ENCODE measurements at places on chromosomes 13 and 19.

DNA sequence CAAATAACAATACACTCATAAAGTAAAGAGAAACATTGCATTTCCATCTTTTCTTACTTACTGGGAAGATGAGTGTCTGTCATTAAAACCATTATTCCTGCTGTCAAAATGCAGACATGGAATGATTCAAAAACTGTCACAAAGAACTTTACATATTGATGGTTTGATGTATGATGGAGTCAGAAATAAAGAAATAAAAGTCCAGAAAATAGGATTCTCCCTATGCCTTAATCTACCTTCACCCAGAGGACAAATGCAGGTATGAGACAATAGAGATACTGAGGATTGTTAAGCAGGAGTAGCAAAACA lies 656.1 kb downstream of the TBC1D4 start:
- no peak for DNase-seq

- no peak for DNase-seq
Observed at GRCh38 chr13:110501188-110501587, 60.3 kb downstream of the RAB20 start.

GRCh38 chr19:7788933-7789323 lies 25.9 kb downstream of the CLEC4M start:
- DNase-seq = no peak

GRCh38 chr13:30551189-30551588 lies 66.5 kb upstream of the USPL1 start:
- no peak for DNase-seq

GRCh38 chr13:34070006-34070405 lies 252.1 kb downstream of the RFC3 start:
- DNase-seq = no peak

DNA sequence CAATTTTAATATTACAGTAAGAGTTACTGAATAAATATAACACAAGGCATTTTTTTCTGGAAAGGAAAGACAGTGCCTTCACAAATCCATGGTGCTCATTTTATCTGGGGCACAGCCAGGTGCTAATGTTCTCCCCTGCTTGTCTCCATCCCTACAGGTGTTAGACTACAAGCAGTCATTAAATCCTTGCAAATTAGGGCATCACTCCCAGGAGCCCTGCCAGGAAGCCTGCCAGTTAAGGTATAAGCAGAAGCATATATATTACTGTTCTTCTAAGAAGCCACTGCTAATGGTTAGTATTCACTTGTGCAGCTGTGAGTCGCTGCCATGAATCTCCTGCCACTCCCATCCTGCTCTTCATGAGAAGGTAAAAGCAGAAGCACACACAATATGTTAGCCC lies 149.7 kb downstream of the OXGR1 start:
- DNase-seq = no peak

DNA sequence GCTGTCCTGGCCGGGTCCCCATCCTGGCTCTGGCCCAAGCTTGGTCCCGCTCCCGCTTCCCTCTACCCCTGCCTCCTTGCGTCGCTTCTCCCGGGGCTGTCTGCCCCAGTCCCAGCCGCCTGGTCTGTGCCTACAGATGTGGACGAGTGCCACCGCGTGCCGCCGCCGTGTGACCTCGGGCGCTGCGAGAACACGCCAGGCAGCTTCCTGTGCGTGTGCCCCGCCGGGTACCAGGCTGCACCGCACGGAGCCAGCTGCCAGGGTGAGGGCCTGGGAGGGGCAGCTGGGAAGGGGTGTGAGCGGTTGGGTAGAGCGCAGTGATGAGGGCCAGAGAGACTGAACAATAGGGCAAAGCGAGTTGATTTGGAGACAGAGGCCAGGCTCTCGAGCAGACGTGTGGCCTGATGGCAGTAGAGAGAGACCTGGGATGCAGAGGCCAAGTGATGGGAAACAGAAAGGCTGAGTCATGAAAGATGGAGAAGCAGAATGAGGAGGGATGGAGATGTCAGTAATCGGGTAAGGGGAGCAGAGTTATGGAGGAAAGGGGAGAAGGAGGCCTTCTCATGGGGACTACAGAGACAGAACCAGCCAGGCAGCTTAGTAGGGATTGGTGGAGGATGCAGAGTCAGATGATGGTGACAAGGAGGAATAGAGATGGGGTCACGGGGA lies 9.4 kb downstream of the LTBP4 start:
- DNase-seq = no peak

DNA sequence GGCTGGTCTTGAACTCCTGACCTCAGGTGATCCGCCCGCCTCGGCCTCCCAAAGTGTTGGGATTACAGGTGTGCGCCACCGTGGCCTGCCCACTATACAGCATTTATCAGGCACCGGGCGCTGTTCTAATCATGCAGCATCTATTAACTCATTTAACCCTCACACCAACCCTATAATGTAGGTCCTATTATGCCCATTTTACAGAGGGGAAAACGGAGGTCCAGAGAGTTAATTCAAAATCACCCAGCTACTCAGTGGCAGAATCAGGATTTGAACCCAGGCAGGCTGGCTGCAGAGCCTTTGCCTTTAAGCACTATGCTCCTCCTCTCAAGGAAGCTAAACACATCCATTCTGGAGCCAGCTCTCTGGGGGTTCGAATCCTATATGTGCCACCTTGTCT lies 54.3 kb downstream of the MAP4K1 start:
- no peak for DNase-seq

DNA sequence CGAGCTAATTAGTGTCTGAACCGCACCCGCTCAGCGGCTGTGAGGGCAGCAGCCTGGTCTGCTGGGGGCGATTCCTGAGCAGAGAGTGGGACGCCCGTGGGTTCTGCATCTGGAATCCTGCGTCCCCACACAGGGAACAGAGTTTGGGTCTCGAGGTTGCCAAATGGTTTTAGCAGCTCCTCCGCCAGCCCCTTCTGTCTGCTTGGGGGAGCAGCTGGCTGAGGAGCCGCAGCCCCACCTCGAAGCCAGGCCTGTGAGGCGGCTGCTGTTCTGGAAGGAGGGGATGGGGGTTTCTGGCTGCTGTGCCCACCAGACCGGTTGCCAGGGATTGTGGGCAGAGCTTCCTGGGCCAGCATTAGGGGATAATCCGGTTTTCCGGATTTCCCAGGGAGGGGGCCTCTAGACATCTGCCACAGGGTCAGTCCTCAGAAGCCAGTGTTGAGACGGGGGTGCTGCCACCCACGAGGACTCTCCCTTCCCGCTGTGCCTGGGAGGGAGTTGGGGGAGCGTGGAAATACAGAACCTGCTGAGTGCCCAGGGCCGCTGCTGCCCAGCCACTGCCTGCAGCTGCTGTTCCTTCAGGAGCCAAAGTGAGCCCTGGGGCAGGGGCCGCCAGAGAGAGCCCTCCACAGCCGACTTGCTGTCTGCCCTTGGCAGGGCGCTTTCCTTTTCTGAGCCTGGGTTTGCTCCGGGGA lies 2.0 kb downstream of the CDC34 start:
- no peak for DNase-seq

- no peak for DNase-seq
Observed at GRCh38 chr19:2719920-2720776, 1.0 kb downstream of the DIRAS1 start.

DNA sequence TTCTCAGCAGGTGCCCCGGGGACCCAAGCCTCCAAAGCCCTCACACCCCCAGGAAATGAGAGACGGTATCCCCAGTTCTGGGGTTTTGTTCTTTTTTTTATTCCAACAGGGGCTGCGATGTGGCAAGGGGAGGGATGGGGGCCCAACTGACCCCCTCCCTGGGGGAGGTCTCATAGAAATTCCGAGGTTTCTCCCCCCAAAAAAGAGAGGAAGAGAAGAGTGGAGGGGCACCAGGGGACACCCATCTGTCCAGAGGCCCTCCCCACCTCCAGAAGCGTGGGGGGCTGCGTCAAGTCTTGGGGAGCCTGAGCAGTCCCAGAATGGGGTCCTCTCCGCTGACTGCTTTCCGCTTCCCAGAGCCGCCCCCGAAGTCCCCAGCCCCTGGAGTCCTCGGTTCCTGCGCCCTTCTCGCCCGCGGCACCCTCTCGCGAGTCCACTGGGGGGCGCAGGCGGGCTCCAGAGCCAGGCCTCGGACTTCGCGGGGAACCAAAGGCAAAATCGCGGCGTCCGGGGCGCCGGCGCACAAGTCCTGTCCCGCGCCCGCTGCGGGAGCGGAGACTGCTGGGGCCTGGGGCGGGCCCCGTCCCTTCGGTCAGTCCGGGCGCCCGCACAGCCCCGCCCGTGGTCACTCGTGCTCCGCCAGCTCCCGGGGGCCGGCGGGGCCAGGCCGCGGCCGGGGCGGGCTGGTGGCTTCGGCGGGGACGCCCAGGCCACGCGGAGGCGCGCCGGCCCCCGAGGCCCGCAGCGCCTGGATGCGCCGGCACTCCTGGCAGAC lies 4.4 kb upstream of the ATP1A3 start:
- DNase-seq = no peak

DNA sequence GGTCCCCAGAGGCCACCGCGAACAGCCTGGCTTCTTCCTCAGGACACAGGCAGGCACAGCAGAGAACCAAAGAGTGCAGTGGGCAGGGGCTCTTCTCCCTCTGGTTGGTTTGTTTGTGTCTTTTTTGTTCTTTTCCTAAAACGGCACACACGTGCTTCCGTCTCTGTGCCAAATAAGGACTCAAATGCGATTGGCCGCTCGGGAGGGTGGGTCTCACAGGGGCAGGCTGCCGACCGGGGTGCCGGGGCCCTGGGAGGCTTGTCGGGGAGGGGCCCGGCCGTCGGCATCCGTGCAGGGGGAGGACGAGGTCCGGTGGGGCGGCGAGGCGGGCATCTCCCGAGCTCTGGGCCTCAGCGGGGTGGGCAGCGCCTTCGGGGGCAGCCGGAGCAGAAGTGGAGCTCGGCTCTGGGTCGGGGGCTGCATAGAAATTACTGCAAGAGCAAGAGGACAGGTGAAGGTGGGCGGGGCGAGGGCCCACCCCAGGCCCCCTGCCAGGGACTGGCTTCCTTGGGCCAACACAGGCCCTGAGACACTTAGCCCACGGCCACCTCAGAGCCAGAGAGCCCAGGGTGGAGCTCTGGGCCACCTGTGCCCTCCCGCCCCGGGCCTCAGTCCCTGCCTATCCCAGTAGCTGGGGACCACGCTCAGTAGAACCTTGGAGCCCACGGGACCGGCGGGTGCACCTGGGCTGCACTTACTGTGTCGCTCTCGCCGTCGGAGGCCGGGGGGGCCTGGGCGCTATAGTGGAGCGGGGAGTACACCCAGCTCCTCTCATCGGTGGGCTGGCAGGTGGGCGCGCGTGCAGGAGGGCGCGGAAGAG lies 6.4 kb upstream of the CACTIN start:
- no peak for DNase-seq

- DNase-seq = no peak
Observed at GRCh38 chr13:30792285-30793000, 57.1 kb downstream of the ALOX5AP start.

DNA sequence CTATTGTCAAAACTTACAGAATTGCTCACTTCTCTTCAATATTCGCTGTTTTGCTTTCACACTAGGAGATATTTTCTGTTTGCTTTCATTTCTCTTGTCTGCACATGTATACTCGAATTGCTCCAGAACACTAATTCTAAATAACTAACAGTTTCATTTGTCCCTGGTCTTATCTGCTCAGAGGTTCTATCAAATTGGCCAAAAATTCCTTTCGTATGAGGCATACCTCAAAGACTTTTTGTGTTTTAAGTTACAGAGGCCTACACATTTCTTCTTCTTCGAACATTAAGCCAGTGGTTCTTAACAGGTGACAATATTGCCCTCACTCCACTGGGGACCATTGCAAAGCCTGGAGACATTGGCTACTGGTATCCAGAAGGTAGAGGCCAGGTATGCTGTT lies 1314.6 kb downstream of the EFNB2 start:
- DNase-seq = no peak

- no peak for DNase-seq
Observed at GRCh38 chr19:47503826-47504150, 11.1 kb downstream of the NAPA start.

- DNase-seq = peak; percentile 49
Observed at GRCh38 chr13:39038569-39039030, 344 bp downstream of the NHLRC3 start.

- no peak for DNase-seq
Observed at GRCh38 chr13:80054806-80055205, 286.1 kb downstream of the SPRY2 start.

GRCh38 chr13:42990291-42991232 lies 1.5 kb downstream of the EPSTI1 start:
- no peak for DNase-seq

DNA sequence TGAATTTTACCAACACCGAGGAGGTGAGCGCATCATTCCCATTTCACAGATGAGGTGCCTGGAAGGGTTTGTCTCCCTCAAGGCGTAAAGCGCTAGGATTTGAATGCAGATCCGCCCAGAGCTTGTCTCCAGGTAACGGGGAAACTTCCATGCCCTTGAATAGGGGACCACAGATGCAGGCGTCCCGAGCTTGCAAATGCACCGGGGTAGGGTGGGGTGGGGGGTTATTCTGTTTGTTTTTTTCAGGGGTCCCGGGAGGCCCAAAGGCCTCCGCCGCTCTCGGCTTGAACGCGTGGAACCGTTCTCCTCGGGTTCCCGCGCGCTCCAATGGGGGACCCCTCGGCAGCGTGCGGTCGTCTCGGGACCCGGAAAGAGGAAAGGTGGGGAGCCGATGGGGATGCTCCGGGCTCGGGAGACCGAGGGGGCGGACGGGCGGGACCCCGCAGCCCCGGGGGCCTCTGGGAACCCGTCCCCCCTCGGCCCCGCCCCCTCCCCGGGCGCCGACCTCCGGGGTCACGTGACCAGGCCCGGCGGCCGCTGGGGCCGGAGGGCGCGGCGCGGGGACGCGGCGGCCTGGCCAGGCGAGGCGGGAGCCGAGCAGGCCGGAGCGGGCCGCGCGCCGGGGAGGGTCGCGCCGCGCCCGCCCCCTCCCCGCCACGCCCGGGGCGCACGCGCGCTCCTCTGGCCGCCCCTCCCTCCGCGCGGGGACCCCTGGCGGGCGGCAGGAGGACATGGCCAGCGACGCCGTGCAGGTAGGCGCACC lies at the start of gene PKN1:
Gene PKN1 (plus strand): TSS at position 516 of the 763 bp plus-strand sequence. CDS start 216 bp downstream, at position 732.
- DNase-seq = no peak

DNA sequence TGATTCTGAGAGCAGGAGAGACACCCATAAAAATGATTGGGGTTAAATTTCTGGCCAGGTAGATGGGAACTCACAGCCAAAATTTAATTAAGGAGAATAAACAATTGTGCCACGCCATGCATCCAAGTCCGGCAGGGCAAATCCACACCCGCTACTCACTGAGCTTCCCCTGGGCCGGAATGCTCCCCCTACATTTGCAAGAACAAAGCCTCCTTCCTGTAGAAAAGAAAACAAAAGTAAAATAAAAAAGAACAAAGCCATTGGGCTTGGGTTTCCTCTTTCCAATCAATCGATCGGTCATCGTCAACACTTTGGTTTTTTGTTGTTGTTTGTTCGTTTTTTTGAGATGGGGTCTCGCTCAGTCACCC lies 30.2 kb upstream of the TFDP1 start:
- DNase-seq = no peak

DNA sequence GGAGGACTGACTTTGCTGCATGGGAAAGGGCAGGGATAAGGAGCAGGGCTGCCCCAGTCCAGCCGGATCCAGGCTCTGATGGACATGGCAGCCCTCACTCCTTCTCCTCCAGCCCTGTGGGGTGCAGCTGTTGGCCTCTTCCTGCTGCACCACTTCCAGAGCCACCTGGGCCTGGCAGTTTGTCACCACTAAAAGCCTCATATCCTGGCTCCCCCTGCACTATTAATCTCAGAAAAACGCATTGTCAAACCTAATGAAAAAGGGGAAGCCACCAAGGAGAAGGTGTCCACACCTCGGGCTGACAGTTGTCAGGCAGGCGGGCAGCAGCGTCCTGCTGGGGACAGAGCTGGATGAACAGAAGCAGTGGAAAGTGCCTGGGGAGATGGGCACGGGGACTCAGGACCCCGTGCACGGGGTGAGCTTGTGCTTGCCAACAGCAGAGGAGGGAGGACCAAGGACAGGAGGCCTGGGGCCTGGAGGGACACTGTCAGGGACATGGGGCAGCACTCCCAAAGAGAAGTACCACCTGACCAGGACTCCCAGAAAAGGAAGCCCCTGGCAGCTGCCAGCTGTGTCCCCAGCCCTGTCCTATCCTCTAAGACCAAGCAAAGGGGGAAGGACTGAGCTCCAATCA lies 151.1 kb upstream of the TSHZ3 start:
- no peak for DNase-seq
